Stimulated activated CD8-positive, alpha-beta memory T cell treated with anti-CD3 and anti-CD28 coated beads, Interleukin-4, amount 100 ng/mL, for 4 hours (primary cell): ENCODE measurements at places on chromosomes 16 and 17.
A peak's percentile ranks its signal among the peaks of the same experiment; 100 is the strongest.

DNA sequence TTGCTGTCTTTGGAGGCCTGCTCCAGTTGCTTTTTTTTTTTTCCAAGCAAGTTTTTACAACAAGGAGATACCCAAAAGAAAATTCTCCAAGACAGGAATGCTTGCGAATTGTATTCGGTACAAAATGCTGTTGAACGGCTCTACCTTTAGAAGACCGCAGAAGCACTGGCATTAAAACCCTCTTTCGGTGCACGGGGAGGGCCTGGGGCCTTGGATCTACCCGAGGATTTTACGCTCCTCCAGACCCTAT lies 1.3 kb upstream of the HELZ start:
- no peak for DNase-seq

DNA sequence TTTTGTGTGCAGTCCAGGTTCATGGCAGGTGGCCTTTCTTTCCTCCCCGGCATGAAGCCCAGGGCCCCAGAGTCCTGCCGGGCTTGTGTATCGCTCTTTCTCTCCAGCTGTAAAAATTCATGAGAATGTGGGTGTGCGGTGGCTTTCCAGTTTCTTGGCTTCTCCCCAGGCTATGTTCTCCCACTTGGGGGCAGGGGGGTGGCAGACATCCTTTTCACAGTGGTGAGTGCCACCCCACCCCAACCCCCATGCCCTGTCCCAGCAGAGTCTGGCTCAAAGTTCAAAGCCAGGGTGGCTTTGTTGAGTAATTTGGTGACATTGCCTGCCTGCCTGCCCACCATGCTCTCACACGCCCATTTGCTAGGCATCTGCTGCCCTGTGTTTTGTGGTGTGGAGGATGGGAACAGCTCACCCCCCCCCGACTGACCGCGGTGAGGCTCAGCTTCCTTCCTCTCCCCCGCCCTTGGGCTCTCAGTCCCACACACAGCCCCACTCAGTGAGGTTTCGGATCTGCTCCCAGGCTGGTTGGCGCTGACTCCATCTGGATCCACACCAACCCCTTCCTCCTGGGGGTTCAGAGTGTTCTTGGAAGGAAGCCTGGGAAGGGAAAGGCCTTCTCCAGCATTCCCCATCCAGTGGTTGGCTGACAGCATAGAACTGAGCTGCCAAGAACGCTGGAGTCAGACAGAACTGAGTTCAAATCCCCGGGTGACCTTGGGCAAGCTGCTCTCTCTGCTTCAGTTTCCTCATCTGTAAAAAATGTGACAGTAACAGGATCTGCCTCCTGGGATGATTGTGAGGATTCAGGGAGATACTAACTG lies 36.0 kb downstream of the CHD9 start:
- DNase-seq, result no peak

DNA sequence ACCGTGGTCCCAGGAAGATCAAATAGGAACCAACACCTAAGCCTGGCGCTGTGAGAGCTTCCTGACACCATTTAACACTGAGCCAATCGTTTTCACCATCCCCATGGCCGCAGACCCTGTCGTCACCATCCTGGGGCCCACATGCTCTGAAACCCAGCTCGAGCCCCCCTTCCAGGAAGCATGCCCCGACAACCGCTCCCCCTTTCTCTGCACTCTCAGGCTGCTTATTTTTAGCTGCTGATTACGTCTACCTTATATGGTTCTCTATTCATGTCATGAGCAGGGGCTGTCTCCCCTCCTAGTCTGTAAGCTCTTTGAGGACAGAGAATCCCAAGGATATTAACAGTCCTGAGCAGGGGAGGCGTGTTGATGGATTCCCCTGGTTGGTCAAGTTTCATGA lies 10.5 kb downstream of the SRL start:
- DNase-seq, result no peak

DNA sequence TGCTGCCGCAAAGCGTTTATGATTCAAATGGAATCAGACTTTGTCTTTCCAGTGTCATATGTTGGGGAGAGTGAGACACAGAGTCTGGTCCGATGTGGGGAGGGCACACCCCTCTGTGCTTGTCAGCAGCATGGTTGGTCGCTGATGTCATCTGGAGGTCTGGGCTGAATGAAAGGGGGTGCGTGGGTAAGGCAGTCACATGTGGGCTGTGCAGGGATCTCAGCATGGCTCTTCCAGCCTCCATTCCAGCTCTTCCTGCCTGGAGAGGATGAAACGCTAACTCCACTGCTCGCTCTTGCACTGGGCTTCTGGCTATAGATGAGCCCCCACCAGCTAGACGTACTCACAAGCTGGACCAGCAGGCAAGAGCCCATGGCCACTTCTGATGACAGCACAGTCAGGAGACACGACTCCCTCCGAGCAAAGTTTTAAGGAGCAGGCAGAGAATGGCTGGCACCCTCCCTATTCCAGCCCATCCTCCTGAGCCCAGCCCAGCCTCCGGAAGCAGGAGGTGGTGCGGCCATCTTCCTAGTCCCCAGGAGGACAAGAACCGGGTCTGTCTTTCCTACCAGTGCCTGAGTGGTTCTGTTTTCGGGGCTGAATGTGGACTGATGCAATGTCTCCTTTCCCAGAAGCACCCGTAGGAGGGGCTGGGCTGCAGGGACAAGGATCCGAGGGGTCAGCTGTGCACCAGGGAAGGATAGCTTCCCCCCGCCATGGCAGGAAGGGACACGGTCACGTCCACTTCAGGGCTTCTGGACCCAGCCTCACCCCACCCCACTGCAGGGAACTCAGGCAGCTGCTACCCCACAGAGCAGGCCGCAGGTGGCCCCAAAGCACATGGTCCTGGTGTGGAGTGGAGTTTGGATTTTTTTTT lies 41.5 kb upstream of the CBFA2T3 start:
- no peak for DNase-seq

DNA sequence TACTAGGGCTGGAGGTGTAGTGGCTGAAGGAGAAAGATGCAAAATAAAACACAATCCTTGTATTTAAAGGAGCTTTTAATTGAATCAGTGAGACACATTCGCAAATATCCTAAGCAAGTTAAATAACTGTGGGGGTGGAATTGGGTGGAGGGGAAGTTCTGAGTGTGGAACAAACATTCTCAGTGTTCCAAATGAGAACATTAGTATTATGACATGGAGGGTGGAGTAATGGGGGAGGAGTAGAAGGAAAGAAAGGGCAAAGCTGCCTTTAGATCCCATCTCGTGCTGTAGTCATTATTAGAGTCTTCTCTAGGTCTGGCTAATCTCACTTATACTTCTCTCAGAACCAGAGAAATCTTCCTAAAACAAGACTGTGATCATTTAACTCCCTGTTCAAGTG lies 169.7 kb downstream of the ANKFN1 start:
- no peak for DNase-seq

- DNase-seq, result no peak
These were observed 12.2 kb downstream of the NOD2 start for GRCh38 chr16:50705436-50706110.

- no peak for DNase-seq
These were observed 61.0 kb upstream of the ELAC2 start for GRCh38 chr17:13078591-13079385.

DNA sequence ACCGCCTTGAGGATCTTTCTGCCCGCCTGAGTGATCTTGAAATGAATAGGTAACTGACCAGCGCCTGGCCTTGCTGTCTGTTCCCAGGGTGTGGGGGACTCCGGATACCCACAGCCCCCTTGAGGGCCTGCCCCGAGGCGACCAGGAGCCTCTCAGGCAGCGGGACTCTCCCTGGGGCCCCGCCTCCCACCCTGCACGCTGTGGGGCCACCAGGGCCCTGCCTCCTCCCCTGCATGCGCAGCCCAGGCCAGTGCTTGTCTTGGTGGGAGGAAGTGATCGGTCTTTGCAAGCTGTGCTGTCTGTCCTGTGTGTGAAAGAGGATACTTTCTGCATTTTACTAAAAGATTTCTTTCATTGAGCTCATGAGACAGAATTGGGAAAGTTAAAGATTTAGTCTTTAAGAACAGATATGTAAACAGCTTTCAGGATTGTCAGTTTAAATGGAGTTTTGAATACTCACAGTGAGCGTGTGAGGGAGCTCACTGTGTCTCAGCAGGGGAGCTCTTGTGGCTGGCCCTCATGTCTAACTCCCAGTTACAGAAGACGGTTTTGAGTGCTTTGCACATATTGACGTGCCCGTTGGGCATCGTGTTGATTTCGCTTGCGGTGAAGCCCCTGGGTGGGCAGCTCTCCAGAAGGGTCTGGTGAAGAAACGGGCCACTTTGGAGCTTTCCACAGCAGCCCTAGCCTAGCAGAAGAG lies 36.1 kb upstream of the CAPN15 start:
- no peak for DNase-seq

- no peak for DNase-seq
These were observed 723.1 kb downstream of the CDH11 start for GRCh38 chr16:64398793-64399192.

DNA sequence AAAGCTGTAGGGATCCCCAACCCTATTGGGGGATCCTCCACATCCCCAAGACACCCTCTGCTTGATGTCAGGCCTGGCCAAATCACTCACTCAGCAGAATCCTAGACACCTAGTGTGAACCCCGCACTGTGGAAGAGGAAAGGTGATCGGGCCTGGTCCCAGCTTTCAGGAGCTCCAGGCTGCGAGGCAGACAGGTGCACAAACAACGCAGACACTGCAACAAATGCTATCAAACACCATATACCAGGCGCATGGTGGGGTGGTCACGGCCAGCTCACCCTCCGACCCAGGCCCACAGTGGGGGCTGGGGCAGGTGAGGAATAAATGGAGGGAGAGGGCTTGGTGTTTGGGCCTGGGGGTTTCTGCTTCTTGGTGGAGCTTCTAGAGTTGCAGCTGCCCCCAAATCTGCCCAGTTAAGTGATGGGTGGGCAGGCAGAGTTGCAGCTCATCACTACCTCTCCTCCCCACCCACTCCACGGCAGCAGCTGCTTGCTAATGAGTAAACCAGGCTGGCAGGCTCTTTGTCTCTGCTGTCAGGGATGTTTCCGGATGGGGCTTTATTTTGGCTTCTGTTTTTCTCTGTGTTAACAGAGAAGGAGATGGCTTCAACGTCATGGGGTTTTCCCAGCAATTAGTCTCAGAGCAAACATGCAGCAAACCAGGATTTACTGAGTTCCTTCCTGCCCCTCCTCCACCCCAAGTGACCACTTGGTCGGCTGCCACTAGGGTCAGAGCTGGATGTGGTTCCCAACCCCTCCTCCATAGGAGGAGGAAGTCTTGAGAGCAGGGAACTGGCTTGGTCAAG lies 46.6 kb downstream of the PECAM1 start:
- no peak for DNase-seq

DNA sequence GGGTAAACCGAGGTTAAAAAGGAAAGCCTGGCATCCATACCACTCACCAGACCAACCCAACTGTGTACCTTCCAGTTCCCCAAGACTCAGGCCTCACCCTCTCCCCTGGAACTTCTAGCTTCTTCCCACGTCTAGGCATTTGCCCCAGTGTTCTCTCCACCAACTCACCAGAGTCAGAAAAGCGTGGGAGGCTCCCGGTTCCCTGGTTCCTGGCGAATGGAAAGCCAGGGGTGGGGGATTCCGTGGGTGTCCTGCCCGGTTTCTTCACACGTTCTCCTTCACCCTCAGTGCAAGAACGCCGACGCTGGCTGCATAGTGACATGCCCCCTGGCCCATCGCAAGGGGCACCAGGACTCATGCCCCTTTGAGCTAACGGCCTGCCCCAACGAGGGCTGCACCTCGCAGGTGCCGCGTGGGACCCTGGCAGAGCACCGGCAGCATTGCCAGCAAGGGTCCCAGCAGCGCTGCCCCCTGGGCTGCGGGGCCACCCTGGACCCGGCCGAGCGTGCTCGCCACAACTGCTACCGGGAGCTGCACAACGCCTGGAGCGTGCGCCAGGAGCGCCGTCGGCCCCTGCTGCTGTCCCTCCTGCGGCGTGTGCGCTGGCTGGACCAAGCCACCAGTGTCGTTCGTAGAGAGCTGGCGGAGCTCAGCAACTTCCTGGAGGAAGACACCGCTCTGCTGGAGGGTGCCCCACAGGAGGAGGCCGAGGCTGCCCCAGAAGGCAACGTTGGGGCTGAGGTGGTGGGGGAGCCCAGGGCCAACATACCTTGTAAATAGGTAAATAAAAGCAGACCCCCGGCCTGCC lies 1.7 kb downstream of the RNF151 start:
- DNase-seq, result no peak

DNA sequence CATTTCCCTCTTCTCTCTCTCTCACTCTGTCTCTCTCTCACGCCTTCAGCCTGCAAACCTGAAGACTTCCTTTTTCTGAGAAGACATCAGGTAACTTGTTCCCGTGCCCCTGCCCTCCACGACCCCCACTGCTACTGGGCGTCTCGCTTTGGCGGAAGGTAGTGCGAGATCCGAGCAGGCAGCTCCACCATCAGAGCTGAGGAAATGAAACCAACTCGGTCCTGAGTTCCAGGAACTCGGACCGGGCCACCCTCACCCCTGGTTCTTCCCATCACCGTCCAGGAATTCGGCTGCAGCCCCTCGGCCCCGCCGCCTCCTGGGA lies 585 bp downstream of the MLKL start:
- no peak for DNase-seq

DNA sequence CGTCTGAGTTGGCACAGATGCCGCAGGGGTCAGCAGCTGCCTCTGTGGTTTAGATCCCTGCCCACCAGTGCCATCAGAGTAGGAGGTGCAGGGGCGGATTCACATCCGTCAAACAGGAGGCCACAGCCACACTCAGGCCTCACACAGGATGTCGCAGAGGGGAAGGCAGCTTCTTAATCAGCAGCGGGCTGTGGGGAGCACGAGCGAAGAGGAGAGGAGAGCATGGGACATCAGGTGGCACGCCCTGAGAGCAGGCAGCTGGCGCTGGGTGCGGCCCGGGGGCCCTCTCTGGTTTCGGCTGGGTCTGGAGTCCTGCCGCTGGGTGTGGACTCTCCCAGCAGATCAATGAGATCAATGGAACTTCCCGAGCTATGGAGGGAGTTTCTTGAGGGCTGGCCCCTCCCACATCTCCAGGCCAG lies 9.6 kb downstream of the LLGL2 start:
- peak; percentile 35 for DNase-seq

GRCh38 chr16:86531191-86531545 lies 20.8 kb downstream of the FOXF1 start:
- DNase-seq, result no peak

DNA sequence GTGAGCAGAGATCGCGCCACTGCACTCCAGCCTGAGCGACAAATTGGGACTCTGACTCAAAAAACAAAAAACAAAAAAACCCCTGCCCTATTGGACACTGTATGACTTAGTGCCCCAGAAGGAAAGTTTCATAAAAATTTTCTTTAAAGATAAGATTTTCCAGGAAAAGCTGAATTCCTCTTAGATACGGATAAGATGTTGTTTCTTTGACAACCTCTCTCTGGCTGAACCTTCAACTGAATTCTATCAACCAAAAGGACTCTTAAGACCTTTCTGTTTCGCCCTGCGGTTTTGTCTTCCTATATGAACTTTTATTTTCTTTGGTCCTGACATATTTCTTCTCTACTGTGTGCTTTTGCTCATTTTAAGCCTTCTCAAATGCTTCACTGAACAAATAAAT lies 35.8 kb downstream of the CPPED1 start:
- DNase-seq, result no peak

GRCh38 chr17:81129289-81129688 lies 36.0 kb upstream of the PVALEF start:
- DNase-seq, result no peak

DNA sequence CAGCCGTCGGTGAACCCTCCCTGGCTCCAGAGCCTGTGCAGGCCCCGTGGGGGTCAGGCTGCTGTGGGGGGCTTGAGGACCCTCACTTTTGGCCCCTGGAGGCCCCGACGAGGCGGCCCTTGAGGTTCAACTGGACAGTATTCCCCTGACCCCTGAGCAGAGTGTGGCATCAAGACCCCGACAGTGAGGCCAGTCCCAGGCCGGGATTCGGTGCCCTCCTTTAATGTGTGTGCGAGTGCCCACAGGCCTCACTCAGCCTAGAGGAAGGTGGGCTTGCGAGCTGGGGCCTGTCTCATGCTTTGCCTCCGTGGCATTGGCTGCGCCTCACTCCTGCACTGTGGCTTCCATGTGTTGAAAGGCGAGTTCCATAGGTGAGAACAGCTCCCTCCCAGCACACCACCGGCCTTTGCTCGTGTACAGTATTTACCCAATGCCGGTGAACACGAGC lies 94.5 kb downstream of the METRNL start:
- DNase-seq, result no peak
